ENCODE measurements at places on chromosomes 6 and 20. TPM values are rescaled to one million over a fixed set of nuclear protein-coding genes. Genes with fewer than 3 reads are reported as not detected.

GRCh38 chr20:24283186-24283585 is 186.2 kb upstream of the SYNDIG1 start:
- no peaks in the 10 kb centered on the region for H3K4me1 ChIP-seq
- H3K27ac ChIP-seq, result no peak overlapping the region
- no peaks in the 10 kb centered on the region for H3K27me3 ChIP-seq
- no peak overlapping the region for H3K4me3 ChIP-seq

GRCh38 chr6:134819236-134819635 is 130.7 kb downstream of the ALDH8A1 start:
- no peak overlapping the region for H3K4me3 ChIP-seq
- peaks cover 16% of the 10 kb centered on the region for H3K4me1 ChIP-seq
- no peaks in the 10 kb centered on the region for H3K36me3 ChIP-seq
- peak overlapping the region; percentile 66 for H3K27ac ChIP-seq
- DNase-seq, result no peak

- H3K36me3 ChIP-seq, result no peaks in the 10 kb centered on the region
- DNase-seq, result no peak
- H3K27ac ChIP-seq, result no peak overlapping the region
- no peak overlapping the region for H3K4me3 ChIP-seq
- H3K27me3 ChIP-seq, result no peaks in the 10 kb centered on the region
Measured at GRCh38 chr6:10520468-10520867, 683 bp upstream of the GCNT2 start.

- H3K4me3 ChIP-seq, result no peak overlapping the region
- no peaks in the 10 kb centered on the region for H3K27me3 ChIP-seq
- no peaks in the 10 kb centered on the region for H3K36me3 ChIP-seq
- no peak for DNase-seq
Measured at GRCh38 chr20:40251284-40251932, 437.6 kb downstream of the MAFB start.

DNA sequence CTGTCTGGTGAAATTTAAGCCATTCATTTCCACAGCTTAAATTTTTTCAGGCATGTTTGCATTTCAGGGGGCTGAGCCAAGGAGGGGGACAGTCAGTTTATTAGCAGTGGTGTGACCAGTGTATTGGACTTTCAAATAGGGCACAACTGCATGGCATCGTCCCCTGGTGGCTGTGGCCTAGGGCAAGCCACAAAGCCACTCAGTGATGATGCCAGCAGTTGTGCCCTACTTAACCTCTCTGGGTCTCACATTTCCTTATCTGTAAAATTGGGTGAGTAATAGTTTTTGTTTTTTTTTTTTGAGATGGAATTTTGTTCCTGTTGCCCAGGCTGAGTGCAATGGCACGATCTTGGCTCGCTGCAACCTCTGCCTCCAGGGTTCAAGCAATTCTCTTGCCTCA is 48.0 kb downstream of the CDC5L start:
- peaks cover 12% of the 10 kb centered on the region for H3K36me3 ChIP-seq
- no peak overlapping the region for H3K27ac ChIP-seq
- DNase-seq, result no peak
- H3K4me3 ChIP-seq, result no peak overlapping the region
- H3K4me1 ChIP-seq, result peaks cover 18% of the 10 kb centered on the region

DNA sequence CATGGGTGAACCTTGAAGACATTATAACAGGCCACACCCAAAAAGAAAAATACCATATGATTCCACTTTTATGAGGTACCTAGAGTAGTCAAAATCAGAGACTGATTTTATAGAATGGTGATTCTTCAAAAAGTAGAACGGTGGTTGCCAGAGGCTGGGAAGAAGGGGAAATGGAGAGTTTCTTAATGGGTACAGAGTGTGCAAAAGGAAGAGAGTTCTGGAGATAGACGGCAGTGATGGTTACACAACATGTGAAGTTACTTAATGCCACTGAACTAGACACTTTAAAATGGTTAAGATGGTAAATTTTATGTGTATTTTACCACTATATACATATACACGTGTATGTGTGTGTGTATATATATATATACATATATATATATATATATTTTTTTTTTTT is 80.8 kb downstream of the PRND start:
- no peaks in the 10 kb centered on the region for H3K36me3 ChIP-seq
- no peaks in the 10 kb centered on the region for H3K4me1 ChIP-seq
- no peak for DNase-seq

DNA sequence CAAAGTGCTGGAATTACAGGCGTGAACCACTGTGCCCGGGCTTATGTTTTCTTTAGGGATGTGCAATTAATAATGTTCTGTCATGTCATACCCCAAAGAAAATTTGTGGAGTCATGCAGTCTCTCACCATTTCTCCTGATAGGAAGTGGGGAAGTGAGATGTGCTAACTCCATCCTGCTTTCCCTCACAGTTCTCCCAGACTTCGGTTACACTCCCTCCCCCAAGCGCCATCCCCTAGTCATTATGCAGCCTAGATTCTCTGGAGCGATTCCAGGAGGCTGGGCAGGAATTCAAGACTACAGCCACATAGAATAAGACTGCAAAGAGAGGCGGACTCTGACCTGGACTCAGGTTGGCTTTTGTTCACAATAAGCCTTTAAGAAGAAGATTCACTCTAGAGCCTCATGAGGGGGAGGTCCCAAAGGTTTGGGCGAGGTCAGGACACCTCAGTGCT is 271.4 kb downstream of the ALDH8A1 start:
- H3K27me3 ChIP-seq, result no peaks in the 10 kb centered on the region
- H3K36me3 ChIP-seq, result no peaks in the 10 kb centered on the region
- H3K4me3 ChIP-seq, result no peak overlapping the region
- H3K4me1 ChIP-seq, result no peaks in the 10 kb centered on the region
- DNase-seq, result no peak
- peak overlapping the region; percentile 71 for H3K27ac ChIP-seq

DNA sequence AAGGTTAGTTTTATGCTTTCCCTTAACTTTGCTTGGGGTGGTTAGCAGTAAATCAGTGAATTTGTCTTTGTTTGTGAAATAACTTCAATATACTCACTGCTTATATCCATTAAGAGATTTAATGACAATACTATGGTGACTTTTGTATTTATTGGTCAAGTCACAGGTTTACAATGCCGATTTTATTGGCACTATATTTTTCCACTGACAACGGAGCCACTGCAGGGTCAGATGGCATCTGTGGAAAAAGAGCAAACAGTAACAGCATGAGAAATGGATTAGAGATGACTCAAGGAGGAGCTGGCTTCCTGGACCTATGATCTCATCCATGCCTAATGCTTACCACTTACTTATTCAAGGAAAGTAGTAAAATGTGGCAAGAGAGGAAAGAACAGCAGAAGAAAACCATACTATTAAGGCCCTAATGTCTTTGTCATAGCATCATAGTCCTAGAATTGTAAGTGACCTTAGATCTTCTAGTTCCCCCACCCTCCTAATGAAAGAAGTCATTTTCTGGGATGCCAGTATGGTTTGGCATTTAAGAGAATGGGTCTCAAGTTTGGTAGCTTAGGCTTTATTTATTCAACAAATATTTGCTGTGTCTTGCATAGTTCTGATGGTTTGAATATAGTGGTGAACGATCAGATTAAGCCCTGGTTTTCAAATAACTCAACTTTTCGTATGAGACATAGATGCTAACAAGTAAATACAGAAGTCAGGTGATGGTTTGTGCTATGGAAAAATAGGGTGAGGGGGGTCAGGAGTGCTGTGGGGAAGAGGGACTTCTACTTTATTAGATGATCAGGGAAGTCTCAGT is 18.5 kb downstream of the RNF144B start:
- H3K27me3 ChIP-seq, result no peaks in the 10 kb centered on the region
- no peak overlapping the region for H3K4me3 ChIP-seq
- no peaks in the 10 kb centered on the region for H3K4me1 ChIP-seq

GRCh38 chr20:11965602-11966001 is 47.9 kb downstream of the BTBD3 start:
- H3K36me3 ChIP-seq, result no peaks in the 10 kb centered on the region
- H3K27ac ChIP-seq, result no peak overlapping the region
- DNase-seq, result no peak
- H3K4me1 ChIP-seq, result no peaks in the 10 kb centered on the region
- no peak overlapping the region for H3K4me3 ChIP-seq

DNAH8 gene
- not detected for total RNA-seq

COL11A2 gene
- 0.18 TPM for total RNA-seq

XKR7 gene
- not detected for total RNA-seq

CEP43 gene
- 28.2 TPM for total RNA-seq

ANGPT4 gene
- not detected for total RNA-seq

POM121L2 gene
- total RNA-seq, result not detected

TMC2 gene
- not detected for total RNA-seq

ZSCAN31 gene
- 8.3 TPM for total RNA-seq

SCGN gene
- 11.5 TPM for total RNA-seq

HLA-DRB5 gene
- not detected for total RNA-seq

SMOC2 gene
- total RNA-seq, result 14.9 TPM

RIN2 gene
- total RNA-seq, result 181 TPM
